Fibroblast of lung (primary cell): ENCODE measurements at places on chromosomes 5 and 9.
A peak's percentile ranks its signal among the peaks of the same experiment; 100 is the strongest.

DNA sequence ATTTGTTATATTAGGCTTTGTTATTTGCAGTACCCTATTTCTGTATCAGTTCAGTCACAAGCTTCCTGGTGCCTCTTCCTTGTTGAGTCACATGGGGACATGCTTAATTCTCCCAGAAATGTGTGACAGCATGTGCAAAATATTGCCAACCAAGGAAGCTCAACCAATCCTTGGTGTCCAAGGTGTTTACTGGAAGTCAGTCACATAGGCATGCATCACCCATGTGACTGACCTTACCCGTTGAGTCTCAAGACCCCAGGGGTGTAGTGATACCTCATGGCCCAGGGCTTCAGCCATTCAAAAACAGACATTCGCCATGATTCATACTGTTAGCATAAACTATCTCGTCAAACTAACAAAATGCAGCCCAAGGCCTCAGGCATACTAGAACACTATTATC is 9.3 kb upstream of the ANKDD1B start:
- peak; percentile 48 for DNase-seq

DNA sequence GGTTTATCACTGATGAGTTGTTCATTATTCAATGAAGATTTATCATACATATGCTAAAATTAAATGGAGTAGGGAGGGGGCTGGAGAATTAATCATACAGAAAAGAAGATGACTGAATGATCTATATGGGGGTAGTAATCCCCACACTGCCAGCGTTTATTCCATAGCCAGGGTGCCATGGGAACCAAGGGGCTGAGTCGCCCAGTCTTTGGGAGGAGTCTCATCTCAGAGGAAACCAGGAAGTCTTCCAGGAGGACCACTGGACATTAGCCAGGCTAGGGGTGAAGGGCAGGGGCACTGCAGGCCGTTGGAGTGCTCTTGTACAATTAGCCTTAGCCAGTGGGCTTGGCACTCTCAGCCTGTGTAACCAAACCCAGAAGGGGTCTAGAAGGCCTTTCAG is 226.5 kb downstream of the ARL15 start:
- no peak for DNase-seq

GRCh38 chr5:160792281-160792680 is 59.7 kb downstream of the ATP10B start:
- DNase-seq: no peak

- DNase-seq: no peak
These were observed 388.0 kb upstream of the PIK3R1 start for GRCh38 chr5:67827541-67827940.

DNA sequence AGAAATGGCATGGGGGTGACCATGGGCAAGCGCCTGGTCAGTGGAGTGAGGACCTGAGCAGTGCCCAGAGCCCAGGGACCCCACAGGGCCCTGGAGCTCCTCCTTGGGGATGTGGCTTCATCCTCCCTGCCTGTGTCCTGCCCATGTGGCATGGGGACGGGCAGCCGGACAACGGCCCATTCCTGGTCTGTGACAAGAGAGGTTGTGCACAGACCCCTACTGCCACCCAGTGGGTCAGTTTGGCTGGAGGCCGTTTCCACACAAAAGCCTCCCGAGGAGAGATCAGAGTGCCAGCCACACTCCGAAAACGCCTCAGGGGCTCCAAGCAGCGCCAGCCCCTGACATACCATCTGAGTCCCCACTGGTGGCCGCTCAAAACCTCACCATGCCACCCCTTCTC is 19.8 kb downstream of the SLC6A18 start:
- DNase-seq: no peak

DNA sequence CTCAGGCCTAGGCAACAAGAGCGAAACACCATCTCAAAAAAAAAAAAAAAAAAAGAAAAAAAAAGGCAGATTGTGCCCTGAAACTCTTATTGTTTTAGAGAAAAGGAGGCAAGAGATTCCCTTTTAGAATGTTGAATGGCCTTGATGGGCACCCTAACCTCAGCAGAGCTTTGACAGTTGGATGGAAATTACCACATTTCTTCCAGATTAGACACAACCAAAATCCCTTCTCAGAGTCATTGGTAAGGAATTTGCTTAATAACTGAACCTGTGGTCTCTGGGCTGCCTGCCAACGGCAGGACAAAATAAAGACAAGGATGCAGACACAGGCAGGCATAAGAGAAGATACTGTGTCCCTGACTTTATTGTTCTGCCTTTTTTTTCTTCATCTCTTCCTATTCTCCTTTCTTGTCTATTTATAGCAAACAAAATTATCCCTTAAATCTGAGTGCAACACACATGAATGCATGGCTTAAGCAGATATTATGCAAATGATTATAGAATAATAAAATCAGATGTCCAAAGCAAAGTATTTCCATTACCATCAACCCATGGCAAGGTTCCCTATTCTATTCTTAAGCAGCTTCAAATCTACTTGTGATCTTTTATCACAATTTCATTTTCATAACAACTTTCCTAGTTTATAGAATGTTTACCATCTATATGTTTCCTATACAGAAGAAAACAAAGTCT is 37.3 kb upstream of the TRIO start:
- DNase-seq: peak; percentile 96

- no peak for DNase-seq
These were observed 201.3 kb upstream of the IL12B start for GRCh38 chr5:159531554-159532105.

GRCh38 chr5:106730912-106731311 is 939.8 kb downstream of the EFNA5 start:
- DNase-seq: no peak
